Pons (tissue), 1 donor: ENCODE measurements at places on chromosomes 7 and 10.

- DNase-seq: no peak
Observed at GRCh38 chr10:42980553-42981357, 96.1 kb upstream of the RET start.

DNA sequence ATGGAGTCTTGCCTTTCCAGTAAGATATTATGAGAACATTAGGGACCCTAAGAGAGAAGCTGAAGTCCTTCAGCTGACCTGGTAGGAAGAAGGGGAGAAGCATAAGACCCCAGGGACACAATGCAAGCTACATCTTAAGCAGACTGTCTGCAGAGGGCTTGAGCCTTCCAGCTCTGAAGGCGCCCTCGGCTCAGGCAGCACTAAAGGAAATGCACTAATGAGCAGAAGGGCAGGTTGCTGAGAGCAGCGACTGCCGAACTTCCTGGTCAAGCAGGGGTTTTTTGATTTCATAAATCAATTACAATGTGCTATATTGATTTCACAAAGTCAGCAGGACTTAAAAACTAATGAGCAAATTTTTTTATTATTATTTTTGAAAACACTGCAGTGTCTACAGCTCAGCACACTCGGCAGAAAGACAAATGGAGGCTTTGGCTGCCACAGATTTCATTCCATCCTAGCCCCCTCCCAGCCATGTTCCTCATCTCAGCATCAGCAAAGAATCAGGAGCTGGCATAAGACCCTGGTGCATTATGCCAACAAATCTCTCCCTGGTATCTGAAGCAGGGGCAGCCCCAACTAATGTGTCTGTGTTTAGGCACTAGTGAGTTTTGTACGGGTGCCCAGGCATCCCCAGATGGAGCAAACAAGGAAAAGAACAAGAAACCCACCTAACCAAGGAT lies 57.1 kb downstream of the LRRTM3 start:
- no peak for DNase-seq

DNA sequence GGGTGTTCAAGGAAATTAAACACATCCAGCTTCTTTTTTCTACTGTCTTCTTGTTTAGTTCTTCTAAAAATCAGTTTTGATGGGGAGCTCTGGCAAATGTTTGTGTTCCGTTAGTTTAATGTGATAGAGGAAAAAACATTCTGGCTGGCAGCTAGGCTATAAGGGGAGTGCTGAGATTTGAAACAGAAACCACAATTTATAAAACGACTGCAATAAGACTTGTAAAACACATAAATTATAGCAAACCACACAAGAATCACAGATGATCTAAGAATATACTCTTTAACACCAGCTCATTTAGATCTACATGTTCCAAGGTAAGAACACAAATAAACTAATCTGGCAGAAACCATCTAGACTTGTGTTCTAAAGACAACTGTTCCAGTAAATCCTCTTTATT lies 425.5 kb downstream of the CNTNAP2 start:
- DNase-seq: no peak

DNA sequence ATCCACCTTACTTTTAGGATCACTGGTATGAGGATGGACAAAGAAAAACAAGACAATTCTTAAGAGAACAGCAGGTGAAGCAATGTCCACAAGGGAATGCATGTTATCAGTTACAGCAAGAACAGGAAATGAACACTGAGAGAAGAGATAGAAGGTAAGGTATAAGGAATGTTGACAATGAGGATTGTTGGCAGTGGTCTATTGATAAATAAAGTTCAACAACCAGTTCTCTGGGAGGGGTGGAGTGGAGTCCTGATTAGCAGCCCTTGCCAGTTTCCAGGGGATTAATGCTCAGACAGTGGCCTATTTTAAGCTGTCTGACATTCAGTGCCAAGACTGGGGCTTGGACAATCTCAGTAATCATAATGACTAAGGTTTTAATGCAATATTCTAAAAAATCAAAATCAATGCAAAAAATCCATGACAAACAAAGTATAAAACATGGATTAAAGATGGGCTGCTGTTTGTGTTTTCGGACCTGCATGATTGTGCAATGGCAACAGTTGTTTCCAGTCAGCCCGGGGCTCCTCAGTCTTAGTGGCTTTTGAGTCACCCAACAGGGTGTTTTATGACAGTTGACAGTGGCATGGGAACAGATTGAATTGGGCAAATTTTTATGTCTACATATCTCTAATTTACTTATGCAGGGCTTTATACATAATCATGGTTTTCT lies 13.8 kb upstream of the AKR1B1 start:
- no peak for DNase-seq

- no peak for DNase-seq
Observed at GRCh38 chr7:73353243-73353642, 25.3 kb downstream of the FKBP6 start.

DNA sequence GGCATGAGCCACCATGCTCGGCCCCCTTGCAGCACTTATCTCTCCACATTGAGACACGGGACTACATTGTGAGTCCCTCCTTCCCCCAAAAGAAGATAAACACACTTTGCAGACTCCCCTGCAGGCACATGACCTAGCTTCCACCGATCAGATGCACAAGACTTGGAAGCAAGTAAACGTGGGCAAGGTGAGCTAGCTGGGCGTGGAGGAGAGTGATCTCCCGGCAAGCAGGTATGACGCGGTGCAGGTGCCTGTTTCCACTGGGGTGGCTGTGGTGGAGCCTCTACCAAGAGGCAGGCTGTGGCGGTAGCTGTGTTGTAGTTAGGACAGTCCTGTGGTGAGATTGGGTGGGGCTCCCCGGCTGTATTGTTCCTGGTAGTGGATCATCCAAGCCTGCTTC lies 7.7 kb upstream of the COMTD1 start:
- no peak for DNase-seq

GRCh38 chr7:93375603-93376002 lies 143.4 kb downstream of the VPS50 start:
- no peak for DNase-seq

GRCh38 chr7:16067711-16068110 lies 353.6 kb downstream of the CRPPA start:
- no peak for DNase-seq

GRCh38 chr7:105325216-105325904 lies 63.4 kb downstream of the SRPK2 start:
- no peak for DNase-seq

DNA sequence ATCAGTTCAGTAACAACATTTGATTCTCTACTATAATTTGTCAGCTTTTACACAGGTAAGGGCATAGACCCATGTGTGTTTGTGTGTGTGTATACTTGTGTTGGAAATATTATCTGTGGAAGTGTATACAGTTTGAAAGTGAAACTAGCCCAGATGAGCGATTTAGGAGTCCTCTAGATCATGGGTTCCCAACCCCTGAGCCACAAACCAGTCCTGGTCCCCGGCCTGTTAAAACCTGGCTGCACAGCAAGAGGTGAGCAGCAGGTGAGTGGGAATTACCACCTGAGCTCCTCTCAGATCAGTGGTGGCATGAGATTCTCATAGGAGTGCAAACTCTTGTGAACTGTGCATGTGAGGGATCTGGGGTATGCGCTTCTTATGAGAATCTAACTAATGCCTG lies 1221.5 kb upstream of the SORCS1 start:
- no peak for DNase-seq

DNA sequence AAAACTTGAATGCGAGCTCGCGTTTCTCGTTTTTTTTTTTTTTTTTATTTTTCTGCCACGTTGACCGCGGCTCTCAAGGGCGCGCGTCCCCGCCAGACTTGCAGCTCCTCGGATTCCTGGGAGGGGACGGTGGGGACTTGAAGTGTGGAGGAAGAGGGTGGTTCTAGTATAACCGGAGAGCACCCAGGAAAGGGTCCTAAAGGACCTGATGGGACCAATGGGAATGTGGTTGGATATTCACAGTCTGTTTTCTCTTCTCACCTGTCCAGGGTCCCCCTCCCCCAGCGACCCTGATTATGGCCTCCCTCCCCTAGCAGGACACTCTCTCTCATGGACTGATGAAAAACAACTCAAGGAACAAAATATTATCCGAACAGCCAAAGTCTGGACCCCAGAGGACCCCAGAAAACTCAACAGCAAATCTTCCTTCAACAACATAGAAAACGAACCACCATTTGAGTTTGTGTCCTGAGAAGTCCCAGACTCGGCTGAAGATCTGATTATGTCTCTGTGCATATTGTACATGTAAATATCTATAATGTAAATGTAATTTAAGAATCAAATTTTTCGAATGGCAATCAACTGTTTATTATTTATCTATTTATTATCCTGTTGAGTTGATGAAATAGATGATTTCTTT lies 1.4 kb downstream of the PTF1A start:
- no peak for DNase-seq

GRCh38 chr7:150620617-150621371 lies 11.4 kb downstream of the GIMAP6 start:
- no peak for DNase-seq

- no peak for DNase-seq
Observed at GRCh38 chr10:22999942-23000341, 72.1 kb downstream of the ARMC3 start.

DNA sequence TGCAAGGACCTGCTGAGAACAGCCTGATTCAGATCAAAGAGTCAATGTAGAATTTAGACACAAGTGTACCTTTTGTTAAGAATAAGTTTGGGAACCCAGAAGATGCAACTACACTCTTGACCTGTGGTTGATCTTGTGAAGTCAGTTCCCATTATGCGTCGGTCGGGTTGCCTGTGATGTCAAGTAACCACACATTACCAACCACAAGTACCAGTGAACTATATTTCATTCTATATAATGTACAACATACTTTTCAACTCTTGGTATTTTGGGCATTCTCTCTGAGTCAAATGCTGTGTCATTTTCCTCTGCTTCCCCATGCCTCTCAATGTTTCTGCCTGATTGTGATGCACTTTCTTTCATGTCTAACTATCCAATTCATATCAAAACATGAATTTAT lies 426.2 kb downstream of the ETV1 start:
- no peak for DNase-seq

DNA sequence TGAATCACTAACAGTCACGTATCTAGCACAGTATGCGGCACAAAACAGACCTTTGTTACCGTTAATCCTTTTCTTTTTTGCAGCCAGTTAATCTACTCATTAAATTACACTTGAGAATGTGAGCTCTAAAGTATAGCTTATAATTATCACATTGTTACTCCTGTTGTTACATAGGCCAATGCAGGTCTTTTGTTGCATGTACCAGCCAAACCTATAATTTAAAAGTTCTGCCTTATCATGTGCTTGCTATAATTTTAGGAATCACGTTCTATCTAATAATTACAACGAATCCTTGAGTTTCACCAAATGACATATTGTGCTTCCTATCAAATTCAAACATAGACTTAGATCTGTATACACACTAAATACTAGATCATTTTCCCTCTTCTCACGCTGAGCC lies 245.1 kb downstream of the DGKI start:
- DNase-seq: no peak

DNA sequence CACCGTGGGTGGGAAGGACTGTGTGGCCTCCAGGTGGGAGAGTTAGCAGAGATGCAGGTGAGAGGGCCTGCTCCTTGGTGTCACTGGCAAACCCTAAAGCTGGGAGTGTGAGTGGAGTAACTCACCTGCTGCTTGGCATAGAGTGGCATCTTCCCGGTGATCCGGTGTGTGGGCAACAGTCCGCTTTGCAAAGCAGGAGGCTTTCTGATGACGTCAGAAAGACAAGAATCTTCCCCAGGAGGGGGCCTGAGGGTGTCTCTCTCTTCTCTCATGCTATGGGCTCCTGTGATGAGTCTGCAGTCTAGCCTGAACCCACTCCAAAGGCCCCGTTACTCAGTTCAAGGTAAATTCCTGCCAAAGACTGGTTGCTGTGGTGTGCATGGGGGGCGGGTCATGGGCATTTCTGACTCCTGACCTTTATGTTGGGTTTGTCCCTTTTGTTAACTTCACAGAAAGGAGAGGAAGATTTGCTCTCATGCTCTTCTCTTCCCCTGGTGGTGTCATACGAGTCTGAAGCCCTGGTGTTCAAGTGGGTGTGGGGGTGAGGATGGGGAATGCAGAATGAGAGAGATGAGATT lies 187.9 kb downstream of the GATA3 start:
- no peak for DNase-seq

- no peak for DNase-seq
Observed at GRCh38 chr10:5528989-5529701, 4.4 kb downstream of the CALML3 start.

- no peak for DNase-seq
Observed at GRCh38 chr7:151272405-151272804, 23.9 kb upstream of the SMARCD3 start.

DNA sequence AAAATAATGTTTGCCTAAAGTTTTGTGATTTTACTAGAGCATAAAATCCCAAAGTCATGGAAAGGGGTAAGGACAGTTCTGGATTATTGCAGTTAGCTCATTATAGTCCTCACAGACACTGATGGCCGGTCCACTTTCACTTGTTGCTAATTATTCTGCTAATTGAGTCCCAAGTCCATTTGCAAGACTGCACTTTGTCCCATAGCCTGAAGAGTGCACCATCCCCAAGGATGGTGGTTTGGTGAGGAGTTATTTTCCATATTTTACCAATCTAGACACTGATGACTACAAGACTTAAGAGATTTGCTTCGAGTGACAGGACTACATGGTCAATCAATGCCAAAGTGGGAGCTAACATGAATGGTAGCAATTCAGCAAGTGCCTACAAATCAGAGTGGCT lies 181.8 kb upstream of the CACNA2D1 start:
- DNase-seq: no peak

DNA sequence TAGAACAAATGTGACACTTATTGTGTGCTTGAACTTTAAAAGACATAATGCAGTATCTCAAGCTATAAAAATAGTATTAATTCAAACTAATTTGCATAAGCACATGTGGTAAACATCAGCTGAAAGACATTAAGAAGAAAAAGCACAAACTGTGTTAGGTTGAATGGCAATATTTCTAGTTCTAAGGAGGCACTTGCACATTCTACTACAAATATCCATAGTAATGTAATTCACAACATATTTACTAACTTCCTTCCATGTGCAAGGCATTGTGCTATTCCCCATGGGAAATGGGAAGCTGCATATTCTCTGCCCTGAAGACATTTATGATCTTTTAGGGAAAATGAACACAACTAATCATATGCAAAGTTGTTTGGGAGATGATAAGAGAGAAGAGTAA lies 80.2 kb upstream of the SLC13A1 start:
- DNase-seq: no peak

DNA sequence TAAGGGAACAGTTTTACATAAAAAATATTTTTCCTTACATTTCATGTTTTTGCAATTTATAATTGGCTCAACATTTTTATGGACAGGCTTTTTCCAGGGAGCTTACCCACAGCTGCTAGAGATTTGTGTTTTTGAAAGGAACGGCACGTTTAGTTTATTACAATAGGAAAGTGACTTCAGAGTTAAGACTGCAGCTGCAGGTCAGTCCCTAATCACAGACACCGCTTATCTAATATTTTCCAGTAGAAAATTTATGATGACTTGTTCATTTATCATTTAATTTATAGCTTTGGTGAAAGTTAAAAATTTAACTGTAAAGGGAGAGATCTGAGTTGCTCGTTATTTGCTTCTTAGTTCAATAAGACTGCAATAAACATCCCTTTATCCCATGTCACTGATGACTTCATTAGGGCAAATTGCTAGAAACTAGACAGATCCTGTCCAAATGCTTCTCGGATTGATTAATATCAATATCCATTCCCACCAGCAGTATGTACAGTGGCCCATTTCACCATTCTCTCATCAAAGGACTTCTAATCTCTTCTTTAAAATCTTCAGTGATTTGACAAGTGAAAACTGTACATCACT lies 97.0 kb upstream of the ODAD2 start:
- DNase-seq: no peak

GRCh38 chr10:80405626-80406025 lies 2.7 kb upstream of the PRXL2A start:
- DNase-seq: no peak

GRCh38 chr10:29746080-29746797 lies 111.5 kb upstream of the SVIL start:
- no peak for DNase-seq
